ENCODE measurements at places on chromosomes 6 and 20.

DNA sequence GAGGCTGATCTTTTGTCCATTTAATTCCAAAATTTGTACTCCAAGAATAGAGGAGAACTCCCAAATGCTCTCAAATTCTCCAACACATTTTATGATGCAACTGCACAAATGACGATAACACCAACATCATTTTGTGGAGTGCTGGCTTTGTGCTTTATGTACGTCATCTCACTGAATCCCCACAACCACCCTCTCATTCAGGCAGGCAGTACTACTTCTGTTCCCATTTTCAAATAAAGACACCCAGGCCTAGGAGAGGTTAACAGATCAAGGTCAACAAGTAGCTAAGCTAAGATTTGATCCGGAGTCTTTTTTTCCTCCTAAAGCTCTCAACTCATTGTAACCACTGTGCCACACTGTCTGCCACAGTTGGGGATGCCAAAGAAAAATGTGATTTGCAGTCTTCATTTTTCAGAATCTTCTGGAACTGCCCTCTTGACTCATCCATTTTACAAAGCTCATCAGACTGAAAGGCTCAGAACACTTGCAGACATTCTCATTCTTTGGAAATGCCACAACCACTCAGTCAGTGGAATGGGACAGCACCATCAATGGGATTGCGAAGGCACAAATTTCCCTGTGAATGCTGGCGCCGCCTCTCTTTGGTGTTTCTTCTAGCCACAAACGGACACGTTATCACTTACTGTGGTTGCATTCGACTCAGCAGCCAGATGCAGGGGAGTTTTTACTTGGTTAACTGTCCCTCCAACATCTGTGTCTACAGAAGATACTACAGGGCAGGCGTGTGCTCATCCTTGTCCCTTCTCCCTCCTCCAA is 184.4 kb downstream of the GJA10 start:
- DNase-seq: no peak

- DNase-seq: no peak
These were observed 9.1 kb downstream of the HIVEP2 start for GRCh38 chr6:142935553-142936517.

DNA sequence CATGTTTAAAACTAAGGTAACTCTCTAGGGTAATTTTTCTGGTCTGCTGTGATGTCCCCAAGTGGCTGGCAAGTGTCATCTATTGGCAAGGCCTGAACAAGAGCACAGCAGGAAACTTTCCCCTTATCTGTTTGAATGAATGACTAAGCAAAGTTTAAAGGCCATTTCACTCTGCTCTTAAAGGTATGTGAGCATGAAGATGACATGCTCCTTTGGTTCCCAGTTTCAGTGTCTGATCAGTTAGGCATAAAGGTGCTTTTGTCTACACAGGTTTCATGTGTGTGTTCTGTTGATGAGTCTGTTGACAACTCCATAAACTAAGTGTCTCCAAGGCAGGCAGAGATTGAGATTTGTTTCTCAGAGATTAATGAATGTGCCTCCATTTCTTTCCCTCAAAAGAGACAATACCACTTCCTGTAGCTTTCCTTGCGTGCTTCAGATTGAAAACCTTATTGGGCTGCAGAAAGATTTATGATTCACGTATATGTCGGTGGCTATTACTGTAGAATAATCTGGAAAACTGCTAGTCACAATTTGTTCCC is 83.9 kb downstream of the MAP3K7 start:
- no peak for DNase-seq

DNA sequence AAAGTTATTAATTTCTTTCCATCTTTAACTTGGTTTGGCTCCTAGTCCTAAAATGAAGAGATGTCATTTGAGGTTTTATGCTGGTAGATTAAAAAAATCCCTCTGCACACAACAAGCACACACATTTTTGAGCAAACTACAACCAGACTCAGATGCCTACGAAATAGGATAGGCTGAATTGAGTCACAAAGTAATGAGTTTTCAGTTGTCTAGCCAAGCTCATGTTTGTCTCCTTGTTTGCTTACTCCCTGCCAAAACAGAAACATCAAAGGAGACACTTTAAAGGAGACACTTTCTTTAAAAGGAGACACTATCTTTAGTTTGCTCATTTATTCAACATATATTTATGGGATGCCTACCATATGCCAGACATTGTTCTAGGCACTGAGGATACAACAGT is 56.2 kb downstream of the TPBG start:
- DNase-seq: peak; percentile 35

DNA sequence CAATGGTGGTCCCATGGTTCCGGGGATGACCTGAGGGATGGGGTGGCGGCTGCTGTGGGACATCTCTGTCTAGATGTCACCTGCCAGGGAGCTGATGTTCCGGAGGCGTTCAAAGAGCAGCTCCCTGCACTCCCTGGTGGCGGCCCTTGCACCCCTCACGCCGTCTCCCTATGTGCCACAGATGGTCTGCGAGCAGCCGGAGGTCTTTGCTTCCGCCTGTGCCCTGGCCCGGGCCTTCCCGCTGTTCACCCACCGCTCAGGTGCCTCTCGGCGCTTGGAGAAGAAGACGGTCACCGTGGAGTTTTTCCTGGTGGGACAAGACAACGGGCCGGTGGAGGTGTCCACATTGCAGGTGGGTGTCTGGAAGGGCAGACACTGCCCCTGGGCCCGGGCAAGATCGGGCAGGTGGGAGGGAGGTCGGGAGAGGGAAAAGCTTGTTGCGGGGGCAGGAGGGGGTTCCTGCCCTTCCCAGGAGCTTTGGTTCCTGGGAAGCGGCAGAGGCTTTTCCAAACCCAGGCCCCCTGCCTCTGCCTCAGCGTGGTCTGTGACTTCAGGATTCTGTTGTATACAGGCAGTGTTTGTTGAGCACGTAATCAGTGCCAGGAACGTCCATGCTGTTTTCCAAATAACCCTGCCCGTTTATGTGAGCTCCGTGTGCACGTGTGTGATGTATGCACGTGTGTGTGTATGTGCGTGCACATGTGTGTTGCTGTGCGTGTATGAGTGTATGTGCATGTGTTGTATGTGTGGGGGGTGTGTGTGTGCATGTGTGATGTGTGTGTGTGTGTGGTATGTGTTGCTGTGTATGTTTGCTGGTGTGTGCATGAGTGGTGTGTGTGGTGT is 1.9 kb downstream of the NPEPL1 start:
- DNase-seq: no peak

DNA sequence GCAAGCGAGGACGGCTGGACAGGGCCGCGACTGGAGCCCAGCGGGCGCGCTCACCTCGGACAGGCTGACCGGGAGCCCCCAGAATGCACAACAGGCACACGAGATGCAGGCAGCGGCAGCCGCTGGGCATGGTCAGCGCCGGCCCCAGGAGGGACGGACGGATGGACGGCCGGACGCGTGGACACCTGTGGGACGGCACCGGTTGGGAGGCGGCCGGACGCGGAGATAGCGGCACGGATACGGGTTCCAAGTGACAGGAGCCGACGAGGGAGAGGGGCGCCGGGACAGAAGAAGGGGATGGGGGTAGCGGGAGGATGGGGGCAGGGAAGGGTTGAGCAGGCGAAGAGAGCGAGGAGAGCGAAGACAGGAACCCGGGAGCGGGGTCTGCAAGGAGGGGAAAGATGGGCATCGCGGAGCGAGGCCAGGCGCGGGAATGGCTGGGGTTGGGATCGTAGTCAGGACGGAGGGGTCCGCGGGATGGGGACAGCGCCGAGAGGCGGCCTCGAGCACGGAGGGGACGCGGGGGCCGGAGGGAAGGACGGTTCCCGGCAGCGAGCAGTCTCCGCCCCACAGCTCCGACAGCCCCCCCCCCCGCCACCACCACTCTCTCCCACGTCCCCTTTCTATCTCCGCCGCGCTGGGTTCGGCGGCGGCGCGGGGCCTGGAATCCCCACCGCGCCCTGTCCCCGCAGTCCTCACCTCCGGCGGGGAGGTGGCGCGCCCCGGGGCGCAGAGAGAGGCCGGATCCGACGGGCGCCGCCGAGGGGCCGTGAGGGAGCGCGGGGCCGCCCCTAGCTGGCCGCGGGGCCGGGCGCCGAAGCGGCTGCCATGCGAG is 435 bp downstream of the DLK2 start:
- DNase-seq: peak; percentile 91

- DNase-seq: no peak
These were observed 146.2 kb downstream of the DLL1 start for GRCh38 chr6:170144571-170145271.

DNA sequence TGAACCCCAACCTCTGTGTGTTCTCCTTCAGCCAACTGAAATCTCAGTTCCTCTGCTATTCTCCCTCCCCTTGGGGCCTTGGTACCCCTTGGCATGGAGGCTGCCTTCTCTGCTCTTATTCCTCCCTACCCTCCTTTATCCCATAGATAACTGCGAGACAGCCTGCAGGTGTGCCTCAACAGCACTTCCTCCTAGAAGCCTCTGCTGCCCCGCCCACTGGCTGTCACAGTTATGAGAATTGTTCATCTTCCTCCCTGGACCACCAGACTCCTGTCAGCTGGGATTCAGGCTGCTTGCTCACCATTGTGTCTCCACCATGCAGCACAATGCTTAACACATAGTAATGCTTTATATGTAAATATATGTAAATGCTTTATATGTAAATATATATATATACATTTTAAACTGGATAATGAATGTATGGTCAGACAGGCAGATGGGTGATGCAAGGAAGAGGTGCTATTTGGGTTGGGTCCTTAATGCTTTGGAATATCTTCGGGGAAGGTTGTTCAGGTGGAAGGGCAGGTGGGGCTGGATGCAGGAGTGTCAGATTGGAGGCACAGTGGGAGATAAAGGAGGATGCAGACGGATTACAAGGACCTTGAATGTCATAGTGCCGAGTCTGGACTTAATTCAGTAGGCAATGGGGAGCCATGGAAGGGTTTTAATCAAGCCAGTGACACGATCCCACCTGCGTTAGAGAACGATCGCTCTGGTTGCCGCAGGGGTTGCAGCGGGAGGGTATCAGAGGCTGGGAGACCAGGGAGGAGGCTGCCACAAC is 4.9 kb downstream of the CDH22 start:
- no peak for DNase-seq

GRCh38 chr6:165559632-165560031 is 103.4 kb downstream of the PDE10A start:
- no peak for DNase-seq

Data from AG08395 (cell line).